Stimulated activated CD4-positive, alpha-beta T cell treated with anti-CD3 and anti-CD28 coated beads, Interleukin-2, amount 100 ng/mL, for 4 hours (primary cell): ENCODE measurements at places on chromosomes 1 and 21.

- DNase-seq = no peak
Measured at GRCh38 chr1:156654700-156655099, 12.8 kb downstream of the BCAN start.

DNA sequence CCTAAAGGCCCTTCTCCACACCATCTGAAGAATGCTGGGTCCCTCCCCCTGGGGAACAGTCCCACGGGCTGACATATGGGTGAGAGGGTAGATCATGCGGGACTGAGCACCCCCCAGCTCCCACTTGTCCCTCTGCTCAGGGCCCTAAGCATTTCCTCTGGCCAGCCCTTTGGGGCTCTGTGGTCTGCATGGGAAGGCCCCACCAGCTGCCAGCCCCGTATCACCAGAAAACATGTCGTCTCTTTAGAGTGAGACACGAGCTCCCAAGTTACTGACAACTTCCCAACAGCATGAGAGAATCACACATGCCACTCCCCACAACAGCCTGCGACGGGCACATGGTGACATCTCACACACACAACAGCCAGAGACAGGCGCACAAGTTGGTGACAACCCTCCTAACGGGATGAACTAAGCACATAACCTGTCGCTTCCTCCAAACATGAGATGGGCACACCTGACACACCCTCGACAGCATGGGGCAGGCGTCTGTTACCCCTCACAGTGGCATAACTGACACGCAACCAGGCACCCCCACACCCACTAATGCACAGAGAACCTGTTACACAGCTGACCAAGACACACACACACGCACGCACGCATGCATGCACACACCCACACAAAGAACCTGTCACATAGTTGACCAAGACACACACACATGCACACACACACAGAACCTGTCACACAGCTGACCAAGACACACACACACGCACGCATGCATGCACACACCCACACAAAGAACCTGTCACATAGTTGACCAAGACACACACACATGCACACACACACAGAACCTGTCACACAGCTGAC, 41.2 kb downstream of the AHDC1 start:
- DNase-seq = no peak

- no peak for DNase-seq
Measured at GRCh38 chr1:55081905-55082296, 42.6 kb downstream of the PCSK9 start.

GRCh38 chr1:77382366-77382765, 100.5 kb downstream of the AK5 start:
- DNase-seq = no peak
